GM19239 (cell line): ENCODE measurements at places on chromosomes 6 and 20.

DNA sequence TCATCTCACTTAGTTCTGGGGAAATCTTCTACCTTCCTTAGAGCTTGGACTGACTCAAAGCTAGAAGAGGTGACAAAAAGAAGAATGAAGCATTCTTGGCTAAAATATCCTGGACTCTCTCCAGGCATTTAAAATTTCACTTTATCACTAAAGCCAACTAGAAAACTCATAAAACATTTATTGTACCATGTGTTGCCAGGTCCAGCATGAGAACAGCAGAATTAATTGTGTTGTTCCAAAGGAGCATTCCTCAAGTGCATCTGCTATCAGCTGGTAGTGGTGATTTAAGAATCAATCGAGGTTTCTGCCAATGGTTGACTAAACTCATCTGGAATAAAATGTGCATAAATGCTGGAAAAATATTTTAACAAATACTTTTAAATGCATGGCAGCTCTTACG, 147.3 kb upstream of the SSTR4 start:
- no peak for DNase-seq

DNA sequence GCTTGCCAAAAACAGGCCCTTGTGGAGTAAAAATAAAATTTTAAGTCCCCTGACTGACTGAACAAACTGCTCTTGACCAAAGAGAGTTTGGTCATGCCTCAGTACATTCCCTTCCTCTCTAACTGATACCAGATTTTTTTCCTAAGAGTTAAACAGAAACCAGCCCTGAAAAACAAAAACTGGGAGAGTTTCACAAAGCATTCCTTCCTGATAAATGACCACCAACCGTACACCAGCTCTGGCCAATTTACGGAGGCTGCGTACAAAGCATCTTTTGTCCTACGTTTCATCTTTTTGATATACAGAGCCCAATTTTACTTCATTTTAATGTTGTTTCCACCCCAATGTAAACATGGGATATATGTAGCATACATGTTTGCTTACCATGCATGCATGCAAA, 477.4 kb upstream of the HTR1E start:
- DNase-seq, result no peak

- DNase-seq, result no peak
Measured at GRCh38 chr6:118263921-118264486, 284.1 kb upstream of the PLN start.

DNA sequence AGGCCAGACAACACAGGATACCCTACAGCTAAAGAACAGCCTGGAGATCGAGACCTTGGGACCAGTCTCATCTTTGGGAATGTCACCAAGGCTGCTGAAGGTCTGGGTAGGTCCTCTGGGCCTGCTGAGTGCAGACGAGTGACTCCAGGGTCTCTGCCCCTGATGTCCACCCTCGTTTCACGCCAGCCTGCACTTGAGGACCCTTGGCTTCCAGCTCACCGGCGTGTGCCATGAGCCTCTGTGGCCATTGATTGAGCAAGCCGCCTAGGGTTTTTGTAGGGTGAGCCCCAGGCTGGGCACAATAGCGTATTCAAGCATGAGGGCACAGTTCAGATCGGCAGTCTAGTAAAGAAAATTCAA, 4.3 kb downstream of the BPHL start:
- DNase-seq, result no peak
